H4 (cell line): ENCODE measurements at places on chromosomes 3 and 15.
A peak's percentile ranks its signal among the peaks of the same experiment; 100 is the strongest.

GRCh38 chr15:91589360-91589759 lies 264.1 kb upstream of the SLCO3A1 start:
- DNase-seq: no peak

DNA sequence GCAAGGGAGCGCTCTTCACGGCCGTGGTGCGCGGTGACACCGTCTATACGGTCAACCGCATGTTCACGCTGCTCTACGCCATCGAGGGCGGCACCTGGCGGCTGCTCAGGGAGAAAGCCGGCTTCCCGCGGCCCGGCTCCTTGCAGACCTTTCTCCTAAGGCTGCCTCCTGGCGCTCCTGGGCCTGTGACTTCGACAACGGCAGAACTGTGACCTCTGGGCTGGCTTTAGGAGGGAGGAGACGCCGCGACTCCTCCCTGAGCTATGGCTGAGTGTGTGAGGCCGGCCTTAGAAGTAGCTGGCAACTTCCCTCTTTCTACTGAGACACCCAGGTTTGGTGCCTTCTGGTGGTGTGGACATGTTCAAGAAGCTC lies 1.4 kb downstream of the KBTBD13 start:
- no peak for DNase-seq

DNA sequence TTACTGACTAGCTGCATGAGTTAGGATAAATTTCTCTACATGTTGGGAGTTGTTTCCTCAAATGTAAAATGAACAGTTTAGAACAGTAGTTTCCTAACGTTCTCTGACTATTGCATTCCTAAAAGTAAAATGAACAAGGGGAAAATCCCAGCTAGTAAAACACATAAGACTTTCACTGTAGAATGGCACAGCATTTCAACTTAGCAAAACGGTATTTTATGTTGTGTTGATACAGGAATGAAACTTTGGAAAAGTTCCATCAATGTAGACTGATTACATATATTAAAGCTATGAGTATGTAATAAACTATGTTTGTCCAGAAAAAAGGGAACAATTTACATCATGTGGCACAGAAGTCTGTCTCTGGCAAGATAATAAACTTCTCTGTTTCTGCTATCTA lies 297.4 kb upstream of the EPHA3 start:
- no peak for DNase-seq

DNA sequence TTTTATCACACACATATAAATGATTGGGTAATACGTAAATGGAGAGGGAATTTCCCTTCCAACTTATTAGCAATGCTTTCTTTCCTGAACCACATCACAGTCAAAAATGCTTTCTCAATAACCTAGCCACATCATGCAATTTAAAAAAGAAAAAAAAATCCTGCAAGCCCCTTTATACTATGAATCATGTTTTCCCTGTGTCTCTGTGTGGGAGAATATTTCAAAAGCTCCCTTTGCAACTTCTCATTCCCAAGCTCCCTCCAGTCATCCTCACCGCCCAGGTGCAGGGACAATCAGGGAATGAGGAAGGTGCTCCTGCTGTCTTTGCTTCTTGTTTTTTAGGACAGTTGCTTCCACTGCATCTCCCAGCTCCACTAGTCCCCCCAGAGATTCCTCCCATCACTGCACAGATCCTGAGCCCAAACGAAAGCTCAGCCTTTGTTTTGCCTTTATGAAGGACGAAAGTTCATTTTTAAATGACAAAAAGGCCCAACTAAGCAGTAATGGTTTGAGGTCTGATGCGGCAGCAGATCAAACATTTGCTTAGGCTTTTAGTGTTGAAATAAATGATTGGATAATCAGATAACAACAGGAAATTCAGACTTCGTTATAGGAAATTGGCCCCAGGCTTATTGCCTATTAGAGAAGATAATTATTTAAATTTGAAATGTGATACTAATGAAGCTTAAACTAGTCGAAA lies 47.8 kb upstream of the ADGRG7 start:
- DNase-seq: no peak

- no peak for DNase-seq
Measured at GRCh38 chr15:37819191-37819590, 115.2 kb upstream of the TMCO5A start.

DNA sequence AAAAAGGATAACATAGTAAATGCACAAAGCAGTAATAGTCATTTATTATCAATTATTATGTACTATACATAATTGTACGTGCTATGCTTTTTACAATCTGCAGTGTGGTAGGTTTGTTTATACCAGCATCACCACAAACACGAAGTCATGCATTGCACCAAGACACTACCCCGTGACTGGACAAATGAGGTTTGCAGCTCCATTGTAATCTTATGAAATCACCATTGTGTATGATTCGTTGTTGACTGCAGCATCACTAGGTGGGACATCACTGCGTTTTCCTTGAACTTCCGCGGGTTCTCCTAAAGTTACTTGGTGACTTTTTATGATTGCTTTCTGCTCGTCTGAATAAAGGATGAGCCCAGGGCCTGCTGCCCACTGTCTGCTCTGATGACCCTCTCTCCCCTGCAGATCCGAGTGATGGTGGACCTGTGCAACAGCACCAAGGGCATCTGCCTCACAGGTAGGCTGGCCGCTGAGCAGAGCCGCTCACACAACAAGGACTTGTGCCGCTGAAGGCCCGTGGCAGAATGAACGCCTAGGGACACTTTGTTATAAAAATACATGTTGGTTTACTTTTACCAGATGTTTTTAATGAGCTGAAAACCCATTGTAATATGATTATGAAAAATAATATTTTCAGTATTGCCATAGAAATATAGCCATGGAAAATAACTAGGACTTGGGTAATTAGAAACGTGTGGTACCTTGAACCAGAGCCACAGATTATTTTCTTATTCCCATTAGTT lies 35.8 kb downstream of the GLDN start:
- peak; percentile 96 for DNase-seq

DNA sequence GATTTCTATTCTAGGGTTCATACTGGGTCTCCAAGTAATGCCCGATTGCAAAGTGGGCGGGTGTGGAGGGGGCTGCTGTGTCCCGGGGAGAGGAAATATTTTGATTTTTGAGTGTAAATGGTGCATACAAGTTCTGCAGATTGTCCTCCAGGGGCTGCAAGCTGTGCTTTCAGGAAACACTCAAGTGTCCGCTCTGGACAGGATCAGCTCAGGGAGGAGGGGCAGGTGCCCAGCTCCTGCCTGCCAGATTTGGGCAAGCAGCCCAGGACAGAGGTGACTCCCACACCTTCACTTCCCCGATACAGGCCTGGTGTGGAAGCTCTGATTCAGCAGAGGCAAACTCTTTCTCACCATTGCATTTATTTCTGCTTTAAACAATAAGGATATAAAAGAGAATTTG lies 142.7 kb downstream of the ALDH1A2 start:
- no peak for DNase-seq

DNA sequence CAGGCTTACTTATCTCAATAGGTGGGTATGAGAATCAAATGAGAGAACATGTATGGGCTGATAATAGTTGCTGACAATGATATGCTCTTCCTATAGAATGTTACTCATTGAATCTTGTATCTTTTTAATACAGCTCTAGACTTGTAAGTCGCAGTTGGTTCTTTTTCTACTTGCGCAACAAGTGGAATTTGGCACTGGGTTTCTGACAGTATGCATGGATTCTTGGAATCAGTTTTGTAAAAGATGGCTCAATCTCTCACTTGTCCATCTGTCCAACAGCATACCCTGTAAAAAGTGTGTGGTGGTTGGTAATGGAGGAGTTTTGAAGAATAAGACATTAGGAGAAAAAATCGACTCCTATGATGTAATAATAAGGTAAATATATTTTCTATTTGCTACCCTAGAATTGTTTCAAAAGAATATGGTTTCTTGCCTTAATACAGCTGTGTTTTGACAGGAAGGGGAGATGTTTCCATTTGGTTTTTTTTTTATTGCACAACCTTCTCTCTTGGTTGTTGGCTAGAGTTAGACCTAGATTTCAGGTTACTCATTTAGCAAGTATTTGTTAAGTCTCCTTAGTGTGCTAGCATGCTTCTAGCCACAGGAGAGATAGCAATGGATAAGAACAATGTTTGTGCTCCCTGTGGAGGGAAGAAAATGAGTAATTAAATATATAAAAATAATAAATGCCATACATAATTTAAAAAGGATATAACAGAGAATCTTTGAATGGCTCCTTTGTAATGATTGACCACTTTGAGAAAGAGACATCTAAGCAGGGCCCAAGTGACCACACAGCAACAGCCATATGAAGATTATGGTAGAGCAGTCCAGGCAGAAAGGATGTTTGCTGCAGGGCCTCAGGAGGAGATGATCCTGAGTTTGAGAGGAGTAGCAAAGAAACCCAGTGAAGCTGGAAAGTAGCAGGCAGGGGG lies 21.8 kb downstream of the ST3GAL6 start:
- DNase-seq: peak; percentile 8

DNA sequence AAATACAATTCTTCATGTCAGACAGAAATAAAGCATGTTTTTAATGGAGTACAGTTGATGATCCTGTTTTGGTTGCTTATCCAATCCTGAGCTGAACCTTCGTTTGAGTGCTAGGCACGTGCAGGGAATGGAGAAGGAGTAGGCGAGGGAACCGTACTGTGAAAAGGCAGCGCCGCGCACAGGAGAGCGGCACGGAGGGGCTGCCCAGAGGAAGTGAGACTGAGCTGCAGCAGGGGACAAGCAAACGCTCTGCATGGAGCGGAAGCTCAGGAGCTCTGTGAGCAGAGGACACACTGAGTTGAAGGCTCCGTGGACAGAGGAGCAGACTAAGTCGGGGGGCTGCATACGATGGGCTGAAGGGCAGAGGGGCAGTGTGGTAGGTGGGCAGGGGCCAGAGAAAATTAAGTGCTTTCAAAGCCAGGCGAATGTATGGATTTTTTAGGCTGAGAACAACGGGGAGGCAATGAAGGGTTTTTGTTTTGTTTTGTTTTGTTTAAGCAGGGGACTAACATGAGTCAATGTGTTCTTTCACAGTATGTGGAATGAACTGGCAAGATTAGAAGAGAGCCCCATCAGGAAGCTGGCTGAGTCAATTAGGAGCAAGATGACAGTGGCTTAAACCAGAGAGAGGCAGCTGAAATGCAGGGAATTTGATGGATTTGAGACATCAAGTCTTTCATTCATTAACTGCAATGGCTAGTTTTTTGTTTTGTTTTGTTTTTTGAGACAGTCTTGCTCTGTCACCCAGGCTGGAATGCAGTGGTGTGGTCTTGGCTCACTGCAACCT lies 23.8 kb upstream of the TM2D3 start:
- DNase-seq: peak; percentile 25

DNA sequence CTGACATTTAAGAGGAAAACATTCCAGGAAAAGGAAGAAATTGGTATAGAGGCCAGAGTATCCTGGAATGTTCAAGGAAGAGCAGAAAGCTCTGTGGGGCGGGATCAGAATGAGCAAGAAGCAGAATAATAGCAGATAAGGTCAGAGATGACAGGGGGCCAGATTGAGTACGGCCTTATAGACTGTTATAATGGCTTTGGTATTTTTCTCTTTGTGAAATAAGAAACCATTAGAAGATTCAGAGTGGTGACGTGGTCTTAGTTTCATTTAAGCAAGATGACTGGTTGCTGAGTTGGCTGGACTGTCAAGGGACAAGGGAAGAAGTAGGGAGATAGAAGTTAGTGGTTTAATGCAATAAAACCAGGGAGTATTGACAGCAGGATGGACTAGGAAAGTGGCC lies 218.3 kb upstream of the SOX2 start:
- DNase-seq: no peak

GRCh38 chr3:69762768-69763229 lies 23.5 kb downstream of the MITF start:
- no peak for DNase-seq

- no peak for DNase-seq
Measured at GRCh38 chr3:29775340-29775739, 494.5 kb downstream of the RBMS3 start.

DNA sequence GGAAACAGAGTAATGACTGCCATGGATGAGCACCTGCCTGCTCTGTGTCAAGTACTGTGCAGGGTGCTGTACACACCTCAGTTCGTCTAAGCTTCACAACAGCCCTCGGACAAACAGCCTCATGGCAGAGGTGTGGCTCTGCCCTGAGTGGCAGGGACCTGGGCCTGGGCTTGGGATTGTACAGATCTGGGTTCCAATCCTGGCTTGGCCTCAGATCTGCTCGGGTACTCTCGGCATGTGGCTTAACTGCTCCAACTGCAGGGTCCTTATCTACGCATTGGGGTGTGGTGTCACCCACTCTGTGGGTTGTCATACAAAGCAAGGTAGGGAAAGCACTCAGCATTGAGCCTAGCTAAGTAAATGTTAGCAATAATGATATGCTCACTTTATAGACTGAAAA lies 46.6 kb upstream of the SEC13 start:
- no peak for DNase-seq

DNA sequence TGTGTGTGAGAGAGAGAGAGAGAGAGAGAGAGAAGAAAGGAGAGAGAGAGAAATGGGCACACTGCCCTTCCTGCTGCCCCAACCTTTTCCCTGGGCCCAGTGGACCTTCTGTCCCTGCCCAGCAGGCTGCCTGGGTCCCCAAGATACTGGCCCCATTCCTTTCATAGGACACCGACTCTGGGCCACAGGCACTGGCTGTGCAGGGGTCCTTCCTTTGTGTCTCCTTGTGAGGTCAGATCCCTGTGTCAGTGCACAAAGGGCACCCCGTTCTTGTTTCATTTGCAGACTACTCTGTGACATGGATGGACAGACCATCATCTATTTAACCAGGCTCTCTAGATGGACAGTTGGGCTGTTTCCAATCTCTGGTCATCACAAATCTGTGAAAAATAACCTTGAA lies 21.3 kb upstream of the KLF13 start:
- no peak for DNase-seq

DNA sequence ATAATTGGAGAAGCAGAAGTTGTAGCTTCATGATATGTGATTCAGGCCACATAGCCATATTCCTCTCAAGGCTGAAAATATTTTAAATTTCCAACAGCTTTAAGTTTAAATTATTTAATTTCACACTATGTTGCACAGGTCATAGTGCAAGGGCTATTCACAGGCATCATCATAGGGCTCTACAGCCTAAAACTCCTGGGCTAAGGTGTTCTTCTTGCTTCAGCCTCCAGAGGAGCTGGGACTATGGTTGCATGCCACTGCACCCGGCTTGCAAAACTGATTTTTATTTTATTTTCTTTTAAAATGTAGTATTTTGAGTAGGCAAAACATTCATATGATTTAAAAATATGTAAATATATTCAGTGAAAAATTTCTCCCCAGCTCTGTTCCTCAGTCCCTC lies 6.0 kb upstream of the CEP97 start:
- no peak for DNase-seq

GRCh38 chr3:26018889-26019288 lies 229.0 kb downstream of the OXSM start:
- DNase-seq: no peak

DNA sequence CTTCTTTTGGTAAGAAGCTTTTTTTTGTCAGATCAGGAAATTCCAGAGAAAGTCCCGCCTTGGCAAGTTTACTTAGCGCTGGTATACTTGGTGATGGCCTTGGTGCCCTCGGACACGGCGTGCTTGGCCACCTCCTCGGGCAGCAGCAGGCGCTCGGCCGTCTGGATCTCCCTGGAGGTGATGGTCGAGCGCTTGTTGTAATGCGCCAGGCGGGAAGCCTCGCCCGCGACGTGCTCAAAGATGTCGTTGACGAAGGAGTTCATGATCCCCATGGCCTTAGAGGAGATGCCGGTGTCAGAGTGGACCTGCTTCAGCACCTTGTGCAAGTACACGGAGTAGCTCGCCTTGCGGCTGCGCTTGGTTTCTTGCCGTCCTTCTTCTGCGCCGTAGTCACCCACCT lies 46.6 kb downstream of the QTRT2 start:
- DNase-seq: no peak

GRCh38 chr3:71201939-71202338 lies 381.6 kb downstream of the FOXP1 start:
- no peak for DNase-seq
